D721Med (cell line): ENCODE measurements at places on chromosomes 3 and 15.

DNA sequence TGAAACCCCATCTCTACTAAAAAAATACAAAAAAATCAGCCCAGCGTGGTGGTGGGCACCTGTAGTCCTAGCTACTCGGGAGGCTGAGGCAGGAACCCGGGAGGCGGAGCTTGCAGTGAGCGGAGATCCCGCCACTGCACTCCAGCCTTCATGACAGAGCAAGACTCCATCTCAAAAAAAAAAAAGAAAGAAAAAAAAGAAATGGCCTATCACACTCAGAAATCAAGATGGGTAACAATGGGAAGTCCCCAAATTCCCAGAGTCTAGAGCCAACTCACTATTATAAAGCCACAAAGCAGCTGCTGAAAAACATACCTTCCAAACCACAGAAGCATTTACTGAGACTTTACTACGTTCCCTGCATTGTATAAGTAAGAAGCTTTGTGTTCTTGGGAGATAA is 7.5 kb downstream of the HDGFL3 start:
- DNase-seq = no peak

- no peak for DNase-seq
Measured at GRCh38 chr15:98712845-98713584, 64.7 kb downstream of the IGF1R start.

DNA sequence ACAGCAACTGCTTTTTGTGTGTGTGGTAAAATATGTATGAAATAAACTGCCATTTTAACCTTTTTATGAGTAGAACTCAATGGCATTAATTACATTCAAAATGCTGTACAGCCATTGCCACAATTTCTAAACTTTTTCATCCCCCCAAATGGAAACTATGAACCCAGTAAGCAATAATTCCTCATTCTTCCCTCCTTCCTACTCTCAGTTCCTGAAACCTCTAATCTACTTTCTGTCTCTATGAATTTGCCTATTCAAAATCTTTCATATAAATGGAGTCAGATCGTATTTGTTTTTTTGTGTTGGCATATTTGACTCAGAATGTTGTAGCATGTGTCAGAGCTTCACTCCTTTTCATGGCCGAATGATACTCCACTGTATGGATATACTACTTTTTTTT is 5.3 kb upstream of the BLM start:
- no peak for DNase-seq

DNA sequence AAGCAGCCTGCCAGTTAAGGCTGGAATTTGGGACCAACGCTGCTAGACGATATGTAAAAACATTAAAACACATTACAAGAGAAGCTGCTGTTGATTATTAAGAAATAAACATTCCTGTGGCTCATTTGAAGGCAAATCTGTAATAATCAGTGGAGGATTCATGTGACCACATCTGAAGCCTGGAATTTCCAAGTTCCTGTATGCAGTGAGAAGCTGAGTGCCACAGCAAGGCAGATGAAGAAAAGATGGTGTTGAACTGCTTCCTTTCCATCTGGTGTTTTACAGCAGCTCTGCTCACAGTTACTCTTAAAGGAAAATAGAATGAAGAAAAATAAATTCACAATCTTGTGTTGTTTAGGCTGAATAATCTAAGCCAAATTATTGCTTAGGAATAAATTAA is 139.3 kb upstream of the ROBO2 start:
- no peak for DNase-seq

DNA sequence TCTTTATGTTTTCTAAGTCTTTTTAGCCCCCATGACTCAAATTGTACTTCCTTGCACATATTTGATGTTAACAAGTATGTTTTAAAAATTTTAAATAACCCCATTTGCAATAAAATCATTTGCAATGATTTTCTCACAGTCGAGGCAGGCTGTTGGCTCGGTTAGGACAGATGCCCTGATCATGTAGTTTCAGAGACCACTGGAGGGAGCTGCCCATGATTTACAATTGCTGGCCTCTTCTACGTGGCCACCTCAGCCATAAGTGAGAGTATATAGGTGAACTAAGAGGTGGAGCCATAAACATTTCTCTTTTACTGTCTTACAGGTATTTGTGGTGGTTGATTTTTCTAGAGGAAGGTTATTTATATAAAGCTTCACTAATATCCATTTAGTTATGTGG is 1.7 kb downstream of the DTWD1 start:
- DNase-seq = no peak

DNA sequence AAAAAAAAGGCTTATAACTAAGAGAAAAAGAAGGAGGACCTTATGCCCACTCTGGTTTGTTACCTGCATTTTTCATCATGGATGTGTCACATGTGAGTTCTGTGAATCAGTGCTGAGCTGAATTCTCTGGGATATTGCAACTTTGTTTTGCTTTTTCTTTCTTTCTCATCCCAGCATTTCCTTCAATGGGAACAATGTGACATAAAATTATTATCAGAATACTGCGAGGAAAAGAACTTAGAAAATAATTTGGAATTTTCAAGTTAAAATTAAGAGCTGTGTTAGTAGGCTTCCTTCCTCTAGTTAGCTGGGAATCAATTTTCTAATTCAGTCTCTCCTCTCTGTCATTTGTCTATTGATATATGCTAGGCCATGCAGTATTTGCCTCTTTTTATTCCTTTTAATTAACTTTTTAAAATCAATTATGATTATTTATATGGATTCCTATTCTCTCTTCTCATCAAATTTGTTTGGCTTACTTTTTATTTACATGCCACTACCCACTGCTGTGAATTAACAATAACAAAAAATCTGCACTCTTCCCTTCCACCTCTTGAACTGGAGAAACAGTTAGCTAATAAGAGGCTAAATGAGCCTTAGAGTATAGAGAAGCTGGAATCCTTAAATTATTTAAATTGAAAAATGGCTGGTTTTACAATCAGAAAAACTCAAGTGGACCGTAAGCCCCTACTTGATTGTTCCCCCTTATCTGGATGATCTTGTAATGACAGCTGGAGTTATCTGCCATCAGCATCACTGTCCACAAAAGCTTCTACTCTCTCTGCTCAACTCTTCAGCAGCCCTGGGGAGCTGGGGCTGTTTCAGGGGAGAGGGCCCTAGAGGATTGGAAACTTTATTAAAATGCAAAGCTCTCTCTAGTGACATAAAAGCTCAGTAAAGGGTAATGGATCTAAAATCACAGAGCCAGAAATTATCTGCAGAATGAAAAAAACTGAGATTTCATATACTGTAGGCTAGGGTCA is 95.3 kb upstream of the SOX2 start:
- DNase-seq = no peak
